ENCODE measurements at places on chromosomes 13 and 19.

DNA sequence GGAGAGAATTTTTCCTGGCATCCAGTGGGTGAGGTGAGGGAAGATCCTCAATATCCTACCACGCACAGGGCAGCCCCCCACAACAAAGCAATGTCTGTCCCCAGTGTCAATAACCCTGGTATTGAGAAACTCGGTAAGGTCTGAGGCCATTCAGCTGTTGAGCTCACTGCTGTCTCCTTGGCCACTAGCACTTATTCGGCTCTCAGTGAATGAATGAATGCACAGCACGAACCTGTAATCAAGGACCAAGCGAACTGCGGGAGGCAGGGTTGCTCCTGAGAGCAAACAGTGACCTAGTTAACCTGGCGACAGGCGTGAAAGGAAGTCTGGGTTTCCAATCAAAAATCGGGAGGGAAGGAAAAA is 640 bp downstream of the ZSCAN5A start:
- no peak for DNase-seq

DNA sequence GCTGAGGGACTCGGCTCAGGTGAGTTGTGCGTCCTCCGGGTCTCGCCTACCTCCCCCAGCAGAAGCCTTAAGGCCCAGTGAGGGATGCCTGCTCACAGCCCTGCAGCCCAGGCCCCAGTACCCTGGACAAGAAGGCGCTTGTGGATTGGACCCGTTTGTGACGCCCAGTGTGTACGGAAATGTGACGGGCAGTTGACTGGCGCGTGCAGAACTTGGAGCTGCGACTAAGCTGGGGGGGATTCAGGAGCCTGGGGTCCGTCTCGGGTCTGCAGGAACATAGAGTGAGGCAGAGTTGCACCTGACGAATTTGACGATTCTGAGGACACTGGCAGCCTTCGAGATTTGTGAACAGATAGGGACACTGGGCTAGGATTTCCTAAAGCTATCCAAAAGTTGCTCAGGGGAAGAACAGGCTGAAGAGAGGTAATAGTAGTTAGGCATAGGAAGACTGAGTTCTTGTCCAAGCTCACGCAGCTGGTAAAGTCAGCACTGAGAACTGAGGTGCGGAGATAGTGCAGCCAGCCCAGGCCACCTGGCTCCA is 519 bp downstream of the ZNF551 start:
- no peak for DNase-seq

- no peak for DNase-seq
These were observed 318.3 kb downstream of the NDFIP2 start for GRCh38 chr13:79799059-79799867.

DNA sequence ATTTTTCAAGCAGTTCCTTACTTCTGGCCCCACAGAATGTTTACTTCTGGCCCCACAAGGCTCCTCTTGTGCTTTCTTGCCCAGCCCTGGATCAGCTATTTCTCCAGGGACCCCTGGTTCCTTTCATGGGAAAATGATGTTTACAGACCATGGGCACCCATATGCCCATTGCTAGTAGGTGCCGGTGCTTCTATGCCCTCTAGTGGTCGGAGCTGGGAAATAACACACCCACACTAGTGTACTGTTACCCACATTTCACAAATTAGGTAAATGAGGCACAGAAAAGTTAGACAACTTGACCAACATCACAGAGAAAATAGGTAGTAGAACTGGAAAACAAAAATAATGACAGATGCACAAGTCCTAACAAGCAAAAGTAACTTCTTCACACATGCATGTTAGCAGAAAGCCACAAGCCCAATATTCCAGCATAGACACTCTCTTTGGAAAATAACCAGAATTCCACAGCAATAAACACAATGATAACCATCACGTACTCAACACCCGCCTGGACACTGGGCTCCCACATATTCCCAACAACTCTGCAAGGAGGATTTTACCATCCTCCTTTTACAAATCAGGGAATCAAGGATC is 1.3 kb upstream of the CEACAM6 start:
- DNase-seq, result peak; percentile 72

DNA sequence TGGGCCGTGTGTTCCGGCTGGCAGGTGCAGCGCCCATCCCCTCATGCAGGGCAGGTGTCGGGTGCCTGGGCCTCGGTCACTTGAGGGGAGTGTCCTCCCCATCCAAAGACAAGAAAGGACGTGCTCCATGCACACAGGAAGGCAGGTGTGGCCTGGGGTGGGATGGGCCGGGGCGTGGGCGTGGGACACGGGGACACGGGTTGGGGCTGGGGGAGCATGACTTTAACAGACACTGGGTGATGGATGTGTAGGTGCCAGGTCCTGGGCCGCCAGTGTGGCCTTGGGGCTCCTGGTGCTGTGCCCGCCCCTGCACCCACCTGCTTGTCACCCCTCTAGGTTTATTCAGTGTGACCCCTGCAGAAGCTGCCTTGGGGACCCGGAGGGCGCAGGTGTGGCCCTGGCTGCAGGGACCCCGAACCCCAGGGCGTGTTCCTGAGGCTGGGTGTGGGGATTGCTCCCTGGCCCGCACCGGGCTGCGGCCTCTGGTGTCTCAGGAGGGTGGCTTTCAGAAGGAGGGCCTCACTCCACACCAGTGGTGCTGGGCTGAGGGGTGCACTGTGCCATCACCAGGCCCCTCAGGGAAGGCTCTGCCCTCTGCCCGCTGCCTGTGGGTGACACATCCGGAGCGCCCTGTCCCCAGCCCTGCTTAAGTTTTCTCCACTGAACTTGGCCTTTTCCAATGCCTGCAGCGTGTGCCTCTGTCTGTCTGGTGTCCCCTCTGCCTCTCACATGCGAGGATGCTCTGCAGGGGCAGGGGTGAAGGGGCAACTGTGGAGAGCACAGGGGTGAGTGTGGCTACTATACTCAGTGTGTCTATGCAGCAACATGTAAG is 5.2 kb downstream of the TMEM255B start:
- no peak for DNase-seq

GRCh38 chr19:9166846-9167245 is 11.9 kb upstream of the OR7D2 start:
- DNase-seq, result no peak

GRCh38 chr13:87889254-87889653 is 218.1 kb downstream of the SLITRK5 start:
- no peak for DNase-seq

- DNase-seq, result no peak
These were observed 239.2 kb upstream of the SLITRK1 start for GRCh38 chr13:84121456-84121855.

DNA sequence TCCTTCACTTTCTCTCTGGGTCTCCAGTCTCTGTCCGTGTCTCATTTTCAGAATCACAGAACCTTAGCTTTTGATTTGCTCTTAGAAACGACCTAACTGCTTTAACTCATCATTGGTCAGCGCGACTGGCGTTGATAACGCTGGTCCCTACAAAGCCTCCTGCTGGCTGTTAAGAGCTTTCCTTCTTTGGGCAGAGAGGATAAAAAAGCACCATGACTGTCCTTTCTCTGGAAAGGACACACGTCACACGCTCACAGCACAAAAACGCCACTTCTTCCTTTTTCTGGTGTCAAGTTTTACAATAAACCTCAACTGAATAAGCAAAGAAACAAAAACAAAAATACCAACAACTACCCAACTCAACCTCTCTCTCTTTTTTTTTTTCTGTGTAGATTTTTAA is 1.7 kb upstream of the KLK12 start:
- DNase-seq, result no peak

DNA sequence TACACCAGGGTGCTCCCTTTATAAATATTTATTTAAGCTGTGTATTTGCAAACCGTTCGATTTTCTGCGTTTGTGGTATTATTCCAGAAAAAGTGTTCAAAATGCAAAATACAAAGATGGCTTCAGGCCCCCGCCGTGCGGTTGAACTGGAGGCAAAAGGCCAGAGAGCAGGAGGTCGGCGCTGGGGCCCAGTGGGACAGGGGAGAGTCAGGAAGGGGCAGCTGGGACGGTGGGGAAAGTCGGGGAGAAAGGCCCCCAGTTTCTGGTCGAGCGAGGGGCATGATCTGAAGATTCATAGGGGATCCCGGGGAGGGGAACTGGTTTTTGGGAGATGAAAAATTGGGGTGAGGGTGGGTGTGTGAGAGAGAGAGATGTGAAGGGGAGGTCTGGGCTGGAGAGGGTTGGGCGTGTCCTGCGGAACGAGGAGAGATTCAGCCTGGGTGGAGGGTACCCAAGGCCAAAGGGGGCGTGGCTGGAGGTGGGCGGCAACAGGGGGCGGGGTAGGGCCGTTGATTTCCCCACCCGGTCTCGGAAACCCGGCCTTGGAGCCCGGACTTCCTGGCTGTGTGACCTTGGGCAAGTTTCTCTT is 678 bp downstream of the ISOC2 start:
- peak; percentile 38 for DNase-seq

- DNase-seq, result peak; percentile 17
These were observed at the start of gene SPRY2 for GRCh38 chr13:80341101-80341755. Gene SPRY2, minus strand, starts transcription at chr13:80341126. Its CDS starts 3,421 bp downstream, at chr13:80337705.

DNA sequence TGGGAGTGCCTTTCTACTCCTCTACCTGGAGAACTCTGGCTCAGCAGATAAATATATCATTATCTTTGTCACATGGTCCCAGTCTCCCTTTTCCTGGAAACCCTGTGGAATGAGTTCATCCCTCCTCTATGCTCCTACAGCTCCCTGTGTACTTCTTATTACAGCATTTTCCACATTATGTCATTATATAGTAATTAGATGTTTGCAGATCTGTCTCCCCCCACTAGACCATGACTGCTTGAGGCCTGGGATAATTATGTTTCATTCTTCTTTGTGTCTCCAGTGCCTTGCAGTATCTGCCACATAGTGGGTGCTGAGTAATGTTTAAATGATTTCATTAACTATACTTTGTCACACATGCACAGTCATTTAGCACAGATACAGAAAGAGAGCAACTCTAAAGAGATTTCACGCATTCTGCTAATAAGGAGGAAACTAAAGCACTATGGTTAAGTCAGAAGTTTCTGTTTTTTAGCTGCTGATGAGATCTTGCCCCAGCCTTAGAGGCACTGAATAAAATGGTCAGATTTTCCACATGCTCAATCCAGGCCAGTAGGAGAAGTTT is 66.1 kb upstream of the DIAPH3 start:
- no peak for DNase-seq

DNA sequence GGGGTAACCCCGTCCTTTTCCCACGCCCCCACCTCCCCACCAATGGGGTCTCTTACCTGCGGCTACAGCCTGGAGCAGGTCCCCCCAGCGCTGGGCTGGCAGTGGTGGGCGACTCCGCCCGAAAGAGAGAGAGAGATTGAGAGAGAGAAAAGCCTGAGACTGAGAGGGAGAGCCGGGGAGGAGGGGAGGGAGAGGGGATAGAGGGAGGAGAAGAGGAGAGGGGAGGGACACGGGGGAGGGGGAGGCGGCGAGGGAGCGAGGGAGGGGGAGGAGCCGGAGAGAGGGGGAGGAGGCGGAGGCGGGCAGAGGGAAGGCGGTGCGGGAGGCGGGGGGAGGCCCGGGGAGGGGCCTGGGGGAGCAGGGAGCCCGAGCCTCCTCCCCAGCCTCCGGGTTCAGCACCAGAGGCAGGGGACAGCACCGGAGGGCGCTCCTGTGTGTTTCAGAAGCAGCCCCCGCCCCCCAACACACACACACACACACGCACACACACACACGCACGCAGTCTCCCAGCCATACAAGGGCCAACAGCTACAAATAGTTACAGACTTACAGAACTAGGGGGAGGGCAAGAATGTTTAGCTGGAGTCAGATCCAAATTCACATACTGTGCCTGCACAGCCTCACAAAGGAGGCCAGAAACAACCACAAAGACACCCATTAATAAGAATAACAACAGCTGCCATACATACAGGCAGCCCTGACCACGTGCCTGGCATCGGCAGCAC is at the start of gene SLC8A2:
Gene SLC8A2 (minus strand): TSS at position 161 of the 725 bp plus-strand sequence. CDS start 5,490 bp downstream, outside the sequence.
- DNase-seq, result peak; percentile 63

- DNase-seq, result no peak
These were observed 84.6 kb upstream of the PCDH17 start for GRCh38 chr13:57546942-57547341.

DNA sequence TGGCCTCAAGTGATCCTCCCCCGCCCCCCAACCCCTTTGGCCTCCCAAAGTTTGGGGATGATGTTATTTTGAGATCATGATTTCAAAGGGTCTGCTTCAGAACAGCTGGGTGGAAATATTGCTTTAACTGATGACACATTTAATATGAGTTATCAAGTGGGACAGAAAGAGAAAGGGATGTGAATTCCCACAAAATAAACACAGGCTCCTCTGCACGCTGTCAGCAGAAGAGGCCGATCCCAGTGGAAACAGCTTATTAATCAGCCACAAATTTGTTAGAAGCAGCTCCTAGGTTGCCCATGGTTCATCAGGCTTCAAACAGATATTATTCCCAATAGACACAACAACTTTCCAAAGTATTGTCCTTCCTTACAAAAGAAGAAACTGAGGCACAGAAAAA is 4.7 kb downstream of the DCLK1 start:
- no peak for DNase-seq

GRCh38 chr19:47404334-47405196 is 14.8 kb downstream of the MEIS3 start:
- DNase-seq, result no peak

- DNase-seq, result no peak
These were observed 32.8 kb downstream of the TNFSF13B start for GRCh38 chr13:108302279-108302678.

DNA sequence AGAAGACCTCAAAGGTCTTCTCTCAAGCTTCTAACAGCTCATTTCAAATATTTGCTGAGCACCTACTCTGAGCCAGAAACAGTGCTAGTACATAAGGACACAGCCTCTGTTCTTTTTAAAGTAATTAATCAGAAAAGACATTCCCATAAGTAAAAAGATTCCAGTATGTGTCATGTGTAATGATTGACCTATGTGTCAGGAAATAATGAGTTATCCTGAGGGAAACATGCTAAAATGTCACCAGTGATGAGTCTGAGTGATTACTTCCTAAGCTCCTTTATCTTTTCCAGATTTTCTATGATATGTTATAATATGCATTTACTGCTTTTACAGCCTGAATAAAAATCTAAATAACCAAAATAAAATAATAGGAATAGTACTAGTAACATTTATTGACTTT is 107.6 kb downstream of the SLC25A15 start:
- no peak for DNase-seq

DNA sequence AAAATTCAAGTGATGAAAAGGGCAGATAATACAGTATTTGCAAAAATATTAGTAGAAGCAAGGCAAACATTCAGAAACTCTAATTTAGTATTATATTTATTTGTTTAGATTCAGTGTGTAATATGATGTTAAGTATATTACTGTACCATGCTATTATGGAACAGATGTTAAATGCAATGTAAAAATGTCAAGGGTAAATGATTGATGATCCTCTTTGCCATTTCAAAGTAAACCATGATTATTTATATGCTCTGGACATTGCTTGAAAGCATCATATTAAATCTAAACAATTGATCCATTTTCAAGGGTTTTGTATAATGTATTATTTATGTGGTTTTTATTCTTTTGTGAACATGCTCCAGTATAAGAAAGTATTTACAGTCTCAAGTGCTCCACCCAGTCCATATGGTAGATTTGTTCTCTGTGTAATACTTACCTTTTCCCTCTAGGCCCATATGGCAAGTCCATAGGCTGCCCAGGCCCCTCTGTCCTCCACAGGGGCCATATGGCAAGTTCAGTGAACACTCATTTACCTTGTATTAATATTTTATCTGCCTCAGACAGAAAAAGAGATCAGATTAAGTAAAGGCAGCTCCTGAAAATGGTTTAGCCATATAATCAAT is 353.5 kb downstream of the DACH1 start:
- no peak for DNase-seq

GRCh38 chr19:50266896-50267295 is 62.3 kb downstream of the KCNC3 start:
- DNase-seq, result peak; percentile 10
